H54 (cell line): ENCODE measurements at places on chromosomes 2 and 18.

GRCh38 chr2:161954103-161954502 is 119.9 kb downstream of the DPP4 start:
- no peak for DNase-seq

DNA sequence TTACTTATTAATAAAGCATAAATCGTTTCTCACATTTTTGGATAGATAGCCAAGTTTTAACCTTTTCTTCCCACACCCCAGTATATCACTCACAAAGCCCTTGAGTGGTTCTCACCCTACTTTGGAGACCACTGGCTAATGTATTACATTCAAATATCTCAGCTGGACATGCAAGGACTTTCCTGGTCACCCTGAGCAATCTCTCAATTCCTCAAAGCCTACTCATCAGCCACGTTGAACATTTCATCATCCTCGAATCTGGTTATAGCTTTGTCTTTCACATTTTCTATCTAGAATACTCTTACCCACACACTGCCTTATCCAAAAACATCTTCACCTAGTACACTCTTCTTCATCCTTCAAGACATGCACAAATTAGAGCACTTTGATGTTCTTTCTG is 71.1 kb upstream of the MAPRE2 start:
- no peak for DNase-seq

- no peak for DNase-seq
Observed at GRCh38 chr2:39017334-39017733, 103.5 kb downstream of the SOS1 start.

GRCh38 chr18:34991152-34991551 is 50.1 kb upstream of the MAPRE2 start:
- DNase-seq: no peak

GRCh38 chr18:69380324-69380723 is 20.4 kb upstream of the DOK6 start:
- no peak for DNase-seq

- no peak for DNase-seq
Observed at GRCh38 chr2:128501700-128502099, 183.0 kb upstream of the HS6ST1 start.

DNA sequence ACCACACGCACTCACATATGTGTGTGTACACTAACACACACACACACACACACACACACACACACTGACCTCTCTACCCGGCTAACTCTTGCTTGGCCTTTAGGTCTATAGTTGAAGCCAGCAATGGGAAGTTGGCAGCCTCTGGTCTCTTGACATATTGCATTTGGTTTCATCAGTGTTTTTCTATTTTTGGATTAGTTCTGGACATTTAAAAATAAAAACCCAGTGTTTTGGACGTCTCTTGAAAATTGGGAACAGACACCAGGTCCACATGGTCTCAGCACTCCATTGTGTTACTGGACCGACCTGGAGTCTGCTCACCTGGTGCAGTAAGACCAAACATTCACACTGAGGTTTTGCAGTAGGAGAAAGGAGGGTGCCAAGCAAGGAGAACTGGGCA is 50.4 kb upstream of the AFF3 start:
- DNase-seq: no peak

DNA sequence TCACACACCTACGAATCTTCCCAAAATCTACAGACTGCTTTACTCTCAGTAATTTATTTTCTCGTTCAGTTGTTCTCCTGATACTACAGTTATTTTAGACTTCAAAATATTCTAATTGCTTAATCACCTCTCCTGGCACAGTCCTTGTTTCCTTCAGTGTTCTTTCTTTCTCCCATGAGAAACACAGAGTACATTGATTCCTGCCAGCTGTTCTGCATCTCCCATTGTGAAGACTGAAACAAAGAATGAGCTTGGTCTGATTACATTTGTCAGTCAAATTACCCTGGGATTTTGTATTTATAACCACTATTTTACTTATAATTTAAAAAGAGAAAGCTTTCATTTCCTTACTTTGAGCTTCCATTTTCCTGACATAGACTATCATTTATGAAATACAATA is 63.9 kb upstream of the TANK start:
- no peak for DNase-seq

GRCh38 chr2:109231996-109232705 is 103.1 kb downstream of the SH3RF3 start:
- no peak for DNase-seq

DNA sequence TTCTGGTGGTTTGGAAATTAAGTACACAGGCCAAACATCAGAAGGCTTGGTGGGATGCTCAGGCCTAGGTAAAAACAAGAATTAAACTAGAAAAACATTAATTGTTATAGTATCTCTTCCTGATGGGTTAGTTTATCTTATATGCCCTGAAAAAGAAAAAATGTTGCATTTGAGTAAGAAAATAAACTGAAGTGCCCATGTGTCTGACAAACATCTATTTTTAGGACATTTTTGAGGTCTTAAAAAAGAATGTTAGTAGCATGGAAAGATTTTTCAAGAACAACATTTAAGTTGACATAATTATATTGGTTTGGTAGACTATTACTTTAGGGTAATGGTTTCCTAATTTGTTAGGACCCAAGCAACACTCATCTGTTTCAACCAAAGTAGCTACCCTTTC is 140.1 kb upstream of the RND3 start:
- no peak for DNase-seq

- DNase-seq: no peak
Observed at GRCh38 chr18:50953822-50954221, 14.0 kb upstream of the ELAC1 start.

DNA sequence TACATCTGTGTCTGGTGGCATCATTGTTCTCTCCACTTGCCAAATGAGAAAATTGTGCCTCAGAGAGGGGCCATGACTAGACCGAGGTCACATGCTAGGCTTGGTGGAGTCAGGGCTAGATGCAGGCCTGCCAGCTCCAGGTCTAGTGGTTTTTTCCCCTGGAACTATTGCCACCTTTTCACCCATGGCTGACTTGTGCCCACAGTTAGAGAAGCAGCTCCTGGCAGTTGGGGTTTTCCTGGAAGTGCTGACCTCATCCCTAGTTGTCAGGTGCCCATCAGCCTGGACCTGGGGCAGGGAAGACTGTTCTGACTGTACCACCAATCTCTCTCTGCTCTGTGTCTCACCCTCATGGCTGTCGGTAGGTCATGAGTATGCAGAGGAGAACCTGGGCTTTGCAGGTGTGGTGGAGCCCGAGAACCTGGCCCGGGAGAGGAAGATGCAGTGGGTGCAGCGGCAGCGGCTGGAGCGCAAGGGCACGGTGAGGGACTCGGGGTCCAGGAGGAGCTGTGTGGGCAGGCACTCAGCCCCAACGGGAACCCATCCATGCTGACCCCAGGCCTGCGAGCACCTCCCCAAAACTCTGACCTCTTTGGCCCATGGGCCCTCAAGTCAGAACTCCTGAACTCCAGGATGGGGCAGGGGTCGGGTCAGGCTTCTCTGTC is 12.4 kb upstream of the CATIP start:
- peak; percentile 23 for DNase-seq

DNA sequence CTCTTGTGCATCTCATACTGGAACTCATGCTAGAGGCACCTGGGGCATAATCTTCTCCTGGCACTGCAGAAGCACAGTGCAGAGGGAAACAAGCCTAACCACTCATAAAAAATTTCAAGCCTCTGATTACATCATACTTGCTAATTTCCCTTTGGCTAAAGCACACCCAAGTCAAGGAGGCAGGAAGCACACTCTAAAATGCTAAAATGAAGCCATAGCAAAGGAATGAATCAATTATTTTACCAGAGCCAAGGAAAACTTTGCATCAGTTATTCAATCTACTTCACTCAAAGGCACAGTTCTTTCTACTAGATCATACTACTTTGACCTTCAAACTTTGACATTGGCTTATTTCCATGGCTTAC is 79.6 kb upstream of the SPOPL start:
- peak; percentile 26 for DNase-seq

DNA sequence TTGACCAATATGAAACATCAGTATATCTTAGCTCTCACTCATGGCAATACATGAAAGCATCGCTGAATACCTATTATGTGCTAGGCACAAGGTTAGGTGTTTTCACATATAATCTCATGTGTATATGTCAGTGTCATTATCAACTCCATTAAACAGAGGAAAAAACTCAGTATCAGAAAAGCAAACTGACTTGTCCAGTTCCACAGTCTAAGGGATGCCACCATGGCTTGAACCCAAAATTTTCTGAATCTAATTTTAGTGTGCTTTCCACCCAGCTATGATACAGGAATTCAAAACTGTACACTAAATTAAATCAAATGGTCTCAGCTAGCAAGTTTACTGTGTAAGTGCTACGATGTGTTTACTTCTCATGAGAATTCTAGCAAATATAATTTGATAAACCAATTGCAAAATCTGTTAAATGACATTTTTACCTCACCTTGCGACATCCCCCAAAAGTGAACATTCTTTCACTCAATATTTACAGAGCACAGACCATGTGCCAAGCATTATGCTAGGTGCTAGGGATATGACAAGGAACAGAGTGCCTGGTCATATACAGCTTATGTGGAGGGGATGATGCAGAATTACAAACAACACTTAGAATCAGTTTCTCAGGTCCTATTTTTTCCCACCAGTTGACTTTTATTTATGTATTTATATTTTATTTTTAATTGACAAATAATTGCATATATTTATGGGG is 211.6 kb downstream of the PID1 start:
- no peak for DNase-seq

DNA sequence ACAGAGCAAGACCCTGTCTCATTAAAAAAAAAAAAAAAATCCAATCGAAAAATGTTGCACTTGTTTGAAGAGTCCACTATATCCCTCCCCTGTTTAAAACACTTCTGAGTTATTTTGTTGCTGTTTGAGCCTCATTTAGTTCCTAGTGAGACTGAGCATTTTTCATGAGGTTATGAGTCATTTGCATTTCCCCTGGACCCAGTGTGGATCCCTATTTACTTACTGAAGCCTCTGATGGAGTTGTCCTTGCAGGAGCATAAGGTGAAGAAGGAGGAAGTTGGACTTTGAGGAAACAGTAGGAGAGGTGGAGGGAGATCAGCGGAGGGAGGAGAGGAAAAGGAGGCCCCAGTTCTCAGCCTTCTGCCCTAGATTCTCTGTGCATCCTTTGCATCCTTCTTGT is 5.1 kb downstream of the CXCR1 start:
- no peak for DNase-seq

DNA sequence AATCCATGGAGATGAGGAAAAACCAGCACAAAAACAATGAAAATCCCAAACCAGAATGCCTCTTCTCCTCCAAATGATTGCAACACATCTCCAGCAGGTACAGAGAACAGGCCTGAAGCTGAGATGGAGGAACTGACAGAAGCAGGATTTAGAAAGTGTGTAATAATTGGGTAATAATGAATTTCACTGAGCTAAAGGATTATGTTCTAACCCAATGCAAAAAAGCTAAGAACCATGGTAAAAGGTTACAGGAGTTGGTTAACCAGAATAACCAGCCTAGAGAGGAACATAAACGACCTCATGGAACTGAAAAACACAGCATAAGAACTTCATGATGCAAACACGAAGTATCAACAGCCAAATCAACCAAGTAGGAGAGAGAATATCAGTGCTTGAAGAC is 13.7 kb upstream of the SERPINB11 start:
- no peak for DNase-seq

GRCh38 chr2:230934231-230935129 is 9.4 kb upstream of the GPR55 start:
- no peak for DNase-seq

DNA sequence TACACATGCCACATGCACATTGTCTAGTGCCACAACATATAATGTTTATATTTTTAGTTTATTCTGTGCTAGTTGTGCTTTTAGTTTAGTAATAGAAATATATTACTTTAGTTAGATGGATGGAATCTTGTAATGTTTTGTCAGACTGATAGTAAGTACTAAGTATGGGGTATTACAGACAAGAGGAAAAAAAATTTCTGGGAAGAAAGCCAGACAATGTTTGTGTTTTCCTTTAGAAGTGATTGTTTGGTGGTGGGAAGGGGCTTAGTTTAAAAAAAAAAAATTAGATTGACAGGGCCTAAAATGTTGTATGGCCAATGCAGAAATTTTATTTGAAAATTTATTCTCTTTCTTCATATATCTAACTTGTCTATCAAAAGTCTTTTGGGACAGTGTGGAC is 37.8 kb downstream of the ACVR2A start:
- DNase-seq: no peak

DNA sequence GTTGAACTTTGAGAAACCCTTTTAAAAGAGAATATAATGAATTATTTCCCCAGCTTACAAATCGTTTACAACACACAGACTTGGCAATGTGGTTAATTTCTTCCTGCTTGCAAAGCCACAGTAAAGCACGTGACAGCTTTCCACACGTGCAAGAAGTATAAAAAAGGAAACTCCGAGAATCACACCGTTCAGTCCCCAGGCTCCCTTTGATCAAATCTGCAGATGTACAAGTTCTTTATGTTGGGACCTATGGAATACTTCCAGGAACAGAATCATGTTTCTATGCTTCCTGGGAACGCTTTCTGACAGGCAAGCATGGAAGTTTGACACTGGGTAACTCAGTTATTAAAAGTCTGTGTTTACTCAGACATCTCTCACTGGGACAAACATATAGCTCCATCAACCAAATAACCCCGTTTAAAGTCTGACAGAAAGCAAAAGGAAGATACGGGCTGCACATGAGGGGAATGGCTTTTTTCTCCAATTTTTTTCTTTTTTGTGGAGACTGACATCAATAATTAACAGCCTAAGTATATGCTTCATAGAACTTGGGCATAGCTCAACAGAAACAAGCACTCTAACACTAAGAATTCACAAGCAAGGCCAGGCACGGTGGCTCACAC is 134.8 kb downstream of the EIPR1 start:
- DNase-seq: no peak

GRCh38 chr2:51013933-51014526 is 17.9 kb downstream of the NRXN1 start:
- DNase-seq: no peak

DNA sequence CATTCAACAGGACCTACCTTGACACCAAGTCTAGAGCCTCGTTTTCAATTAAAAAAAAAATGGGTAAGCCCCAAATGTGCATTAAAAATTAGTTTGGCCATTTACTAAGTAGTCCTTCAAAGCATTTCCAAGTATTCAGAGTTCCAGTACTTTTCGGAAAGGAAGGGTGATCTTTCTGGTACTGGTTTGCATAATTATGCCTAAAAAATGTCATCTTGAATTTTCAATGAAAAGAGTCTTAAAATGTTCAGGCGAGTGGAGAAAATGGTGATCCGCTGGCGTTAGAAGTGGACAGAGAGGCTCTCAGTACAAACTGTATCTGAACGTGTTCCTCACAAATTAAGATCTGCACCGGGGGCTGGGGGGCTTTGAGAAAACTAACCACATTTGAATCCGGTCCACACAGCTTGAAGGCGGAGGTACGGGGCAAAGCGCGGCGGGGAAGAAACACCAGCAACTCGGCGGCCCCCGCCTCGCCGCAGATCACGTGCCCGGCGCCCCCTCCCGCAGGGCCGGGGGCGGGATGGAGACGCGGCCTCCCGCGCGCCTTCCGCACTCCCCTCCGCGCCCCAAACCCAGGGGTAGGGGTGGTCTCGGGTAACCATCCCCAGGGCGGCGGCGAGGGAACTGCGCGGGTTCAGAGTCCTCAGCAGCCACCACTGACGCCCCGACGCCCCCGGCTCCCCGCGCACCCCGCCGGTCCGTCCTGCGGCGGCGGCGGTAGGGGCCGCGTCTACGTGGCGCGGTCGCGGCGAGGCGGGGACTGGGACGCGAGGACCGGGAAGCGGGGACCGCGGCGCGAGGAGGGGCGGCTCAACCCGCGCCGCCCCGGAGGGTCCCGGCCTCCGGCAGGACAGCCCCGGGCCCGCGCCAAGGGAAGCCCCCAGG is 564 bp downstream of the LPIN2 start:
- DNase-seq: peak; percentile 43

- DNase-seq: no peak
Observed at GRCh38 chr2:24269265-24269664, 91.1 kb downstream of the ITSN2 start.

- no peak for DNase-seq
Observed at GRCh38 chr2:29751390-29751789, 170.0 kb downstream of the ALK start.
